ENCODE measurements at places on chromosomes 6 and 20.

- no peak for DNase-seq
Measured at GRCh38 chr6:121627761-121628160, 192.3 kb downstream of the GJA1 start.

DNA sequence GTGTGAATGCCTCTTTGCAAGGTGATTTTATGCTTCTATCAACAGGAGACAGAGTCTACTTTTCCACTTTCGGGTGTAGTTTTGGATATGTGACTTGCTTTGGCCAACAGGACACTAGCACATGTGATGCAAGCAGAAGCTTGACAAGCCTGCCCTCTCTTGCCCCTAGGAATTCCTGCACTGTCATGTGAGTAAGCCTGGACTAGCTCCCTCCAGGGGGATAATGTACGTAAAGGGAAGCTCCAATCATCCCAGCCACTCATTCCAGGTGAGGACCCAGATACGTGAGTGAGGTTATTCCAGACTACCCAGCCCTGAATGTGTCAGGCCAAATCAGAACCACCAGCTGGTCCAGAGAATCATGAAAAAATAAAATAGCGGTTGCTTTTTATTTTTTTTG is 33.3 kb downstream of the BEND3 start:
- DNase-seq: no peak

GRCh38 chr6:5160206-5160605 is 75.1 kb downstream of the PPP1R3G start:
- DNase-seq: no peak

GRCh38 chr6:16331384-16332174 is 93.2 kb downstream of the GMPR start:
- peak; percentile 86 for DNase-seq

DNA sequence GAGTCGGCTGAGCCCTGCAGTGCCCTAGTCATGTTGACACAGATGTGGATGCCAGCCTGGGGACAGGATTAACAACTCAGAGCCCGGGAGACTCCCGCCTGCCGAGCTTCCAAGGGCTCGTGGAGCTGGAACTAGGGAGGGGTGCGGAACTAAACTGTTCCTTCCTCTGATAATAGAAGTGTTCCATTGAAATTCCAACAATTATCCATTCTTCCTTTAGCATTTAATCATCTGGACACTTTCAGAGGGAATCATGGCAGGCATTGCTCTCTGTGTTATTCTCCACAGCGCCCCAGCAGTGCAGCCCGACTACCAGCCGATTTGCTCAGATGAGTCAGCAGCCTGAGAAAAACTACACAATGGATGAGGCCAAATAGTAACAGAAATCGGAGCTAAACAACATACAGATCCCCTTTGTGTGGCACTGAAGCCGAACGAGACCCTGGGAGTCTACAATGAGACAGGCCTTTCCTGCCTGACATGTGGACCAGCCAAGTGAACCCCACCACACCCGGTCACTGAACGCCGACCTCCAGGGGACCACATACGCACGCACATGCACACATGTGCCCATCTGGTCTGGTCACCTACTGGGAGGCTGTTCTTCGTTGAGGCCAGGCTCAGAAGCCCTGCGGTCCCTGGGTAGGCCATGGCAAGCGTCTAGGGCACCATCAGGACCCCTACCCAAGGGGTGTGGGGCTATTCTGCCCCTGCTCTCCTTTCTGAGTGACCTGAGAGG is 238.4 kb upstream of the AFDN start:
- DNase-seq: no peak

DNA sequence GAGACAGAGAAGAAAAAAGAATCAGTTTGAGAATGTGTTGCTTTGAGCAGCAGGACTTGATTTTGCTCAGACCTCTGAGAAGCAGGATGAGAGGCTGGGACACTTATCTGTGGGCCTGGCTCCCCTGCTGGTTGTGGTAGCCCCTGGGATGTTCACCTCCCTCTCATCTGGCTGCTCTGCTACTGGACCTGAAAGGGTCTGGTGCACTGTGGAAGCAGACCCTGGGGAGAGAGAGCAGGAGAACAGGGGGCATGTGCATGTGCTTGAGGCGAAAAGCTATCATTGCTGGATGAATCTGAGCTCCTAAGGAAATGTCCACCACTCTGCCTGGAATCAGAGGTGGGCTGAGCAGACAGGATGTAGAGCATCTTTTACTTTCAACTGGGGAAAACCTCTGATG is 161.1 kb downstream of the SCP2D1 start:
- no peak for DNase-seq

DNA sequence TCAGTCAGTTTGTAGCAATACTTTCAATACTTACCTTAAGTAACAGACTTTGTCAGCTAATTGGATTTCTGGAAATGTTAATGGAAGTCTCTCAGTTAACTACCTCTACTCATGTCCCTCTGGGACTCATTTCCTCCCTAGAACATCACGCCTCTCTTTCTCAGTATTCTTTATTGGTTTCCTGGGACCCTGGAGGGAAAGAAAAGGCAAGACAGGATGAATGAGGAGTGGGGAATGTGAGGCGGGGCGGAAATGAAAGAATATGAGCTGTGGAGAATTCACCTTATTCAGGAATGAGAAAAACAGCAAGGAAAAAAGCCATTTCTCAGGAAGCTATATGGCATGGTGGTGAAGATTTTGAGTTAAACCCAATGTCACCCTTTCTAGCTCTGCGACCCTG is 62.7 kb downstream of the ANKS1A start:
- DNase-seq: no peak

GRCh38 chr6:108277295-108277694 is 16.5 kb upstream of the SNX3 start:
- DNase-seq: no peak

DNA sequence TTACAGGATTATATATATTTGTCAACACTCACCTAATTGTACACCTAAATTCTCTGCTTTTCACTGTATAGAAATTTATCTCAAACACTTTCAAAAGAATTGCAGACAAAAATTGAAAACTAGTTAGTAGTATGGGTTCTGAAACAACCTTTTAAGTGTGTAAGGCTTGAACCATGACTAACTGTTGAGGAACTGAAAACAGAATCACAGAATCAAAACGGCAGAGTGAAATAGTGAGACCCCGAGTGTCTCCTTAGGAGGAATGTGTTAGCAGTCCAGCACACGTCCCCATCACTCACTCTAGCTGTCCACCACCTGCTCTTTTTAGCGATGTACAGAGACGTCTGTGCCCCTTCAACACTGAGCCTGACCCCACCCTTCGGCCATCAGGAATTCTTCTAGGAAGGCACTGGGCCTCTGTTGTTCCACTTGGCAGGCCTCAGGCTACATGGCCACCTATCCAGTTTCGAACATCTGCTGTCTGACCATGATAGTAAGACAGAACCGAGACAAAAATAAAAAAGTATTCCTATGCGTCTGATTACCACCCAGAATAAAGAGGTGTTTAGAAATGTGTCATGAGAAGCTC is 227.4 kb downstream of the C6orf118 start:
- no peak for DNase-seq

DNA sequence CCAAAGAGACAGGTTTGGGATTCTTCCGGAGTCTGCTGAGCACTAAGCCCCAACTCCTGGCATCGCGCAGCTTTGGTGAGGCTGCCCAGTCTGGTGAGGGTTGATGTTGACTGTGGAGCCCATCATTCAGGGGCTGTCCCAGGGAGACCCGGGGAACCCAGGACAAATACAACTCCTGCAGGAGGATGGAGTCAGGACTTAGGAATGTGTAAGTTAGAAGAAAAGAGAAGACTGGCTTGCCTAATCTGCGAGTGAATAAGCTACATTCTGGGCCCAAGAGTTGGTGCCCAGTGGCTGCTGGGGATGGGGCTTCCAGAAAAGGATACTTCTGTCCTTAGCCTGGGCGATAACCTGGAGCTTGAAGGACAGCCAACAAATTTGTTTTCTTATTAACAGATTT is 47.9 kb downstream of the STK35 start:
- no peak for DNase-seq
